ENCODE measurements at places on chromosomes 4 and X.

DNA sequence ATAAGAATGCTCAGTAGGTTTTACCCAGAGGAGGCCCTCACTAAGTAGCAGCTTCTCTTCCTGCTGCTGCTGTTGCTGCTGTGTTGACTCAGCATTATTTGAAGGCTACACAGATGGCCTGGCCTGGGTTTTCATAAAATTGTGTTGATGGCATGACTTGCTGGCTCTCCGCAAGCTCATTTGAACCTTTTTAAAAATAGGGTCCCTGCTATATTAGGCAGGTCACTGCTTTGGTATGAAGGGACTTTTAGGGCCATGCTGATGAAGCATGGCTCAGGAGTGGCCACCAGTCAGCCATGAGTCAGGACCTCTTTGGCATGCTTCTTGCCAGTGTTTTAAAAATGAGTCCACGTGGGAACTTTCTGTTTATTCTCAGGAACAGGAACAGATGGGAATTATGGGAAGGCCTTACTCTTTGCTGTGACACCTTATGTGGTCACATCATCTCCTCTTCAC, 128.7 kb downstream of the MID1IP1 start:
- peak; percentile 47 for DNase-seq

DNA sequence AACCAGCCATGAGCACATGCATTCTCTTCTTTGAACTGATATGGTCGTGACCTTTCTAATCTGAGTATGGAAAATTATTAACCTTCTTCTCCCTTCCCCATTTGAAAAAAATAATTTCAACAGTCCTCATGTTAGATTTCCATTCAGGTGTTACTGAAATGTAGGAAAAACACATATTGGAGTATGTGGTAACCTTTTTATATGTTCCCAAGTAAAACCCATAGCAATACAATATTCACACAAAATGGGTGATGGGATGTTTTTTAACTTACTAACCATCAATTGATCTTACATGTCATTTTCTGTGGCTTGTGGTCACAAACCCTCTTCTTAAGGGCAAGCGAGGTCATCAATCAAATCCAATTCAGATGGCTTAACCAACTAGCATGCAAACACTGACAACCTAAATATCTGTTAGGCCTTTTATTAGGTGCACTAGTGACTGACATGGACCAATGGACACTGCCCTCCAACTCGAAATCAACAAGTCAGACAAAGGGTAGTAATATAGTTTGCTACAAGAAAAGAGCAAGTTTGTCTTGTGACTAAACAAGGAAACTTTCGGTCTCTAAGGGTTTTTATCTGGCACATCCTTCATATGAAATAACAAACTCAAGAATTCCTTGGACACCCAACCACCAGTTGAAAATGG, 74.3 kb downstream of the CAMK2D start:
- peak; percentile 83 for DNase-seq

DNA sequence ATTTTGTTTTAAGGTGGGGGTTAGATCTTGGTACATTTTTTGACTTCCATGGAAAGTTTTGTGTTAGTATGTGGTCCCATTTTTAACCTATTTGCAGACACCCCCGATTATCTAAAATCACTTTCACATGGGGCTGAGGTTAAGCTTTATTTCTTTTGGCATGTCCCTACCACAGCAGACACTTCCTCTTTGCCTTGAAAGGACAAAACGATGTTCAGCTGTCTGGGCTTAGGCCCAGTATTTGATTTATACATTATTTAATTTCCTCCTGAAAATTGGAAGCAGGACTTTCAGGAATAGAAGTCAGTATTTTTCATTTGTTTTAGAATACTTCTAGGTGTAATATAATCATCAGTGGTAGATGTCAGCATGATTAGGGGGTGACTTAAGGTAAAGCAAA, 112.4 kb upstream of the SPRY1 start:
- peak; percentile 96 for DNase-seq

GRCh38 chrX:9342561-9343051, 122.3 kb upstream of the TBL1X start:
- DNase-seq: peak; percentile 90

DNA sequence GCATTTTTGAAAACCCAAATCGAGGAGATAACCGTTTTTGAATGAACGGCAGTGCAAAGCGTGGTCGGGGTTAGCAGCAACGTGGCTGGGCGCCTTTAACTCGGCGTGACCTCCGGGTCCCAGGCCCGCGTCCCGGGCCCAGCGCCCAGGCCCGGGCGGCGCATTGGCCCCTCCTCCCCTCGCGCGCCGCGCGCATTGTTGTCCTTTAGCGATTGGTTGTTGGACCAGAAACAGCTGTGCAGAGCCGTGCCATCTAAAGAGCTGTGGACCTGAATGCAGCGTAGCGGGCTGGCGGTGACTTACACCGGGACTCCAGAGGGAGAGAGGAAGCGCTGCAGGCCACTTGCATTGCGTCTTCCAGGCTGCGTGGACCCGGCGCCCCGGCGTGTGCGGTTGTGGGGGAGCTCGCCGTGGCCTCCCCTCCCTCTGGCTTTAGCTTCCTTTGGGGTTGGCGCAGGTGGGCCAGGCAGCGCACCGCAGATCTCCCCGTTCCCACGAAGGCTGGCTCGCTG, at the start of gene STOX2:
Gene STOX2, plus strand, starts transcription at position 227 of the 512 bp plus-strand sequence. CDS start 1,484 bp downstream, outside the sequence.
- peak; percentile 32 for DNase-seq

- peak; percentile 35 for DNase-seq
These were observed 1.4 kb downstream of the ZNF827 start for GRCh38 chr4:145936997-145937901.

GRCh38 chr4:657338-657833, 16.7 kb downstream of the ATP5ME start:
- DNase-seq: no peak

DNA sequence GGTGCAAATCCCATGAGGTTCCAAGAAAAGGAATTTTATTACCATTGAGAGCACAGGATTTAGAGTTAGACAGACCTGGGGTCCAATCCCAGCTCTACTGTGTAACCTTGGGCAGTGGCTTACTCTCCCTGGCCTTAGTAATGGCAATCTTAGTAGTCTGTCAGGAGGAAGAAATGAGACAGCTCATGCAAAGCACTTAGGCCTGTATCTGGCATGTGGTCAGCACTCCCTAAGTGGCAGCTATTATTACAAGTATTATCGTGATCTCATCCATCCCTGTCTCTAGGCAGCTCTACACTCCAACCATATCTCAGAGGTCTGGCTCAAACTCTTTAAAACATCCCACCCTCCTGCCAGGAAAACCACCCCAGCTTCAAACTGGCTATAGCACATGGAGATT, 129.6 kb upstream of the NALF2 start:
- DNase-seq: peak; percentile 10

- DNase-seq: no peak
These were observed 10.8 kb downstream of the UNC5C start for GRCh38 chr4:95537863-95538488.

GRCh38 chr4:4871242-4871572, 11.7 kb downstream of the MSX1 start:
- no peak for DNase-seq

- no peak for DNase-seq
These were observed 7.4 kb upstream of the CT55 start for GRCh38 chrX:135178636-135179035.

DNA sequence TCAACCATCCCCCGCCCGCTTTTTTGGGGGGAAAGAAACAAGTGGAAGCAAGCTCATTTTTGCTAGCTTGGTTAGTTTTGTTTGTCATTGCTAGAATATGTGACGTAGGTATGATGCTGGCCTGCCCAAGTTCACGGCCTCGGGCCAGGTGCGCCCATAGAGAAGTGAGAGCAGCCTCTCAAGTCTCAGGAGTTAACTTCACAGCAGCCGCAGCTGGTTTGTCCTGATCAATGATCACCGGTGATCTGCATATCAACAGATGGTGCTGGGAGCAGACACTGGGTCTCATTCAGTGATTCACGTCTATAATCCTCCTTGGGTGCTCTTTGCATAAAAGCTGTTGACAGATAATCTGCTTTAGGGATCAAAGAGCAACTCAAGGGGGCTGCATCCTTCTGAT, 50.1 kb downstream of the ENPP6 start:
- DNase-seq: no peak

DNA sequence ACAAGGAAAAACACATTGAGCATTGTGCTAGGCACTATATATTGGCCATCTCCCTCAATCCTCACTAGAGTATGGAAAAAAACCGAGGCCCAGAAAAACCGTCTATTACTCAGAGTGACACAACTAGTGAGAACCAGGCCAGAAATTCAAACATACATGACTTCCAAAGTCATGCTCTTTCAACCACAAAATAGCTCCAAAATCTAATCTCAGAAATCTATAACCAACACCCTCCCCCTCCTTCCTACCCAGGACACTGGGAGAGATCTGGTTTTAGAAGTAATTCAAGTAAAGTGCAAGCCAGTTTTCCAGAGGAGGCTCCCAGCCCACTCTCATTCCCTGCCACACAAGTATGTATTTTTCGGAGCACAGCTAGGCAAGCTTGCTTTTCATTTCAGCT, 7.6 kb downstream of the HS3ST1 start:
- peak; percentile 49 for DNase-seq

DNA sequence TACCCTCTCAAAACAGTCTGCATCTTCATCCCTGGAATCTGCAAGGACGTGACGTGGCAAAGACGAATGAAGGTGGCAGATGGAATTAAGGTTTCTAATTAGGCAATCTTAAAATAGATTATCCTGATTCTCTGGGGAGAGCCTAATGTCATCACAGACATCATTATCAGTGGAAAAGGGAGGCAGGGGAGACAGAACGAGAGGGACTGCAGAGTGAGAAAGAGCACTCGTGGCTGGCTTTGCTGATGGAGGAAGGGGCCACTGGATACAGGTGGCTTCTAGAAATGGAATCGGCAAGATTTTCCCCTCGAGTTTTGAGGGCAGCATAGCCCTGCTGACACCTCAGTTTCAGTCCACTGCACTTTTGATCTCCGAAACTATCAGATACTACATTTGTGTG, 110.6 kb downstream of the ASMT start:
- no peak for DNase-seq

DNA sequence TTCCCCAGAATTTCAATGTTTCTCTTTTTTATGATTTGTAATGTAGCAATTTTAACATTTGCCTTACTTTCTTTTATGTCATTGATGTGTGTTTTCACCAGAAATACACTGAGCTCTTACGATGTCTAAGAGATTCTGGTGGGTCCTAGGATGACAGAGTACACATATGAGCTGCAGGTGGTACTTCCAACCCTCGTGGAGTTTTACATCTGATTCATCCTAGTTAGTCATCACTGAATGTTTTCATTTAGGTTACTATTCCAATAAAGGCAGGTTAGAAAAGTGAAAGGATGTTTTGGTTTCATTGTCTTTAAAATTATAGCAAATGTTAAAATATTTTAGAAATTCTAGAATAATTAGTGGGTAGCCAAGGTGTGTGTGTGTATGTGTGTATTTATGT, 605.9 kb downstream of the ADGRL3 start:
- no peak for DNase-seq

DNA sequence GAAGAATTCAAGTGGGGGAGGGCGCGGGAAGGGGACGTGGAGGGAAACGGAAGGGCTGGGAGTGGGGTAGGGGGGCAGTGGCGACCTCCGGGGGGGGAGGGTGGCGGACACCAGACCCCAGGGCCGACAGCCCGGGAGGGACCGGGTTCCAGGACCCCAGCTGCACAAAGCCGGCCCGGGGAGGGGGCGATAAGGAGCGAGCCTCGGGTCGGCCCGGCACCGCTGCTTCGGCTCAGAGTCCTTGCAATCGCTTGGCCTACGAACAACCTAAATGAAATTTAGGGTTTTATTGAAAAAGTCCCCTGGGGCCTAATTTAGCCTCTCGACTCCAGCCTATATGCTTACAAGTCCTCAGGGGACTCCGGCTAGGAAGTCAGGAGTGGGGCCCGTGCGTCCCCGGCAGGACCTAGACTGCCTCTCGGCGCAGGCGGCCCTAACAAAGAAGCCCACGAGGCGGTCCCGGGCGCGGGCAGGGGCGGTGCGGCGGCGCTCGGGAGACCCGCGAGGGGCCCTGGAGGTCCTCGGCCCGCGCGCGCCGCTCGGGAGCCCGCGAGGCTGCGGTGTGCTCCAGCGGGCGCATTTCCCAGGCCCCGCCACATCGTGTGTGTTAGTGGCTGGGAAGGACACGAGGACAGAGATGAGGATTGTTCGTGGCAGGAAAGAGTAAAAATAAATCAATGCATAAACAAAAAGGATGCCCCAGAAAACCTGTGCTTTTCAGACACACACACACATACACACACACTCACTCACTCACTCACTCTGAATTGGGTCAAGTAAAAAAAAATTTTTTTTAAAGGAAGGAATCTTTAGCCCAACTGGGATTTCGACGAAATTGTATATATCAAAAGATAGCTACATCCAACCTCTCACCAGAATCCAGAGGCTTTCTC, 70.0 kb downstream of the MGST2 start:
- DNase-seq: no peak

DNA sequence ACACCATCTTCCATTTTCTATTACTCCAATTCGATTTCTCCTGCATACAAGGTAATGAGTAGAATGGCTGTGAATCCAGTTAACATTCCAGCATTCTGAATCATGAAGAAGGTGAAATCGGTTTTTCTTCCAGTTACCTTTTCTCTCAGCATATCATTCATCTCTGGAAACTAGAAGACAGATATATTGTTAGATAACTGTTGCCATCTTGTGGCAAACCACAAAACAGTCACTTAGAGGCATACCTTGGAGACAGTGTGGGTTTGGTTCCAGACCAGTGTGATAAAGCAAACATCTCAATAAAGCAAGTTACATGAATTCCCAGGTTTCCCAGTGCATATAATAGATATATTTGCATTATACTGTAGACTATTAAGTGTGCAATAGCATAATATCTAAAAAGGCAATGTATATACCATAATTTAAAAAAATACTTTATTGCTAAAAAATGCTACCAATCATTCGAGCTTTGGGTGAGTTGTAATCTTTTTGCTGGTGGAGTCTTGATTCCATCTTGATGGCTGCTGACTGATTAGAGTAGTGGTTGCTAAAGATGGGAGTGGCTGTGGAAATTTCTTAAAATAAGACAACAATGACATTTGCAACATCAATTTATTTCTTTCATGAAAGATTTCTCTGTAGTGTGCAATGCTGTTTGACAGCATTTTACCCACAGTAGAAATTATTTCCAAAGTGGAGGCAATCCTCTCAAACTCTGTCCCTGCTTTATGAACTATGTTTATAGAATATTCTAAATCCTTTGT, 82.1 kb downstream of the SLC39A8 start:
- DNase-seq: peak; percentile 61

GRCh38 chrX:71095981-71096759, 519 bp downstream of the FOXO4 start:
- peak; percentile 44 for DNase-seq
